ENCODE measurements at places on chromosomes 5 and 9. TPM values are rescaled to one million over a fixed set of nuclear protein-coding genes. Genes with fewer than 3 reads are reported as not detected.

Gene CXCL14
- 0.53 TPM for total RNA-seq

Gene PRRX2
- not detected for total RNA-seq

Gene PHF24
- 0.16 TPM for total RNA-seq

Gene C5orf46
- 32.3 TPM for total RNA-seq

Gene OR1J2
- not detected for total RNA-seq

Gene TNIP1
- total RNA-seq = 119 TPM

Gene DIMT1
- 23.7 TPM for total RNA-seq

Gene TMEFF1
- 14.8 TPM for total RNA-seq

Gene ADAMTS2
- total RNA-seq = 26.6 TPM

Gene NUTM2G
- total RNA-seq = not detected

Gene UBAP2
- total RNA-seq = 73.3 TPM

Gene CCNJL
- total RNA-seq = 12.5 TPM

Gene HTR4
- not detected for total RNA-seq

GRCh38 chr5:54450542-54450941 lies 5.0 kb upstream of the HSPB3 start:
- H3K4me3 ChIP-seq = no peak overlapping the region
- peaks cover 5% of the 10 kb centered on the region for H3K4me1 ChIP-seq
- H3K36me3 ChIP-seq = no peaks in the 10 kb centered on the region
- peaks cover 12% of the 10 kb centered on the region for H3K27me3 ChIP-seq
- no peak overlapping the region for H3K27ac ChIP-seq
- no peak for DNase-seq

DNA sequence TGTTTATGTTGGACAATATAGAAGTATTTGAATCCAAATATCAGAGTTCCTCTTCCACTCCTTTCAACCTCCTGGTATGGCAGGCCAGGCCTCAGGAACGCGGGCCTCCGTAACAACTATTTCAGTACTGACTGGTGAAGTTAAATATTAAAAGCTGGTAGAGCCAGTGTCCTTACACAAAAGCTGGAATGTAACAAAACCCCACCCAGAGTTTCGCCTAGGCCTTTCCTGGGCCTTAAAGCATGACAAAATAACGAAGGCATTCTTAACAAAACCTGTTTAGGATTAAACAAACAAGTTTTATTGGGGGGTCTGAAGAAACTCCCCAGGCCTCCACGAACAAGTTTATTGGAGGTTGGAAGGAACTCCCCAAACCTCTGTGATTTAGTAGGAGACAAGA lies 61.6 kb upstream of the GNE start:
- peaks cover 5% of the 10 kb centered on the region for H3K4me1 ChIP-seq
- no peak overlapping the region for H3K27ac ChIP-seq
- H3K27me3 ChIP-seq = no peaks in the 10 kb centered on the region
- DNase-seq = no peak
- no peaks in the 10 kb centered on the region for H3K36me3 ChIP-seq

DNA sequence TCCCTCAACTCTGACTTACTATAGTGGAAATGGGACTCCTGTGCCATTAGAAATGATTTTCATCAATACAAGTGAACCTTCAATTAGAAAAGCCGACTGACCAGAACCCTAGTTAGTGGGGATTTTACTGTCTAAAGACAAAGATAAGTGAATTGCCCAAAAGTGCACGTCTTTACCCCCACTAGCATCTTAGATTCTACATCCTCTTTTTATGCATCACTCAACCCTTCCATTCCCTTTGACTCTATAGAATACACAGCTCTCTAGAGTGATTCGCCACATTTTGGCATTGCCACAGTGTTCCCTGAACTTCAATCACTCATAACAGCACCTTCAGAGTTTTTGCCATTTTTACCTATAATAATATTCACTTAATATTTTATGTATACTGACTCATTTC lies 226.6 kb downstream of the EBF1 start:
- no peak overlapping the region for H3K4me3 ChIP-seq
- H3K4me1 ChIP-seq = peaks cover 3% of the 10 kb centered on the region
- no peak for DNase-seq
- H3K27ac ChIP-seq = no peak overlapping the region
- no peaks in the 10 kb centered on the region for H3K36me3 ChIP-seq
- H3K27me3 ChIP-seq = no peaks in the 10 kb centered on the region

- H3K27ac ChIP-seq = peak overlapping the region; percentile 89
- H3K4me1 ChIP-seq = peaks cover 24% of the 10 kb centered on the region
- no peak overlapping the region for H3K4me3 ChIP-seq
- peaks cover 25% of the 10 kb centered on the region for H3K36me3 ChIP-seq
- DNase-seq = peak; percentile 41
- no peaks in the 10 kb centered on the region for H3K27me3 ChIP-seq
Observed at GRCh38 chr5:71482132-71482531, 26.7 kb downstream of the BDP1 start.

GRCh38 chr9:93669116-93669957 lies 93.0 kb downstream of the PHF2 start:
- H3K27me3 ChIP-seq = no peaks in the 10 kb centered on the region
- H3K36me3 ChIP-seq = no peaks in the 10 kb centered on the region
- H3K4me3 ChIP-seq = no peak overlapping the region
- no peak for DNase-seq
- no peaks in the 10 kb centered on the region for H3K4me1 ChIP-seq

DNA sequence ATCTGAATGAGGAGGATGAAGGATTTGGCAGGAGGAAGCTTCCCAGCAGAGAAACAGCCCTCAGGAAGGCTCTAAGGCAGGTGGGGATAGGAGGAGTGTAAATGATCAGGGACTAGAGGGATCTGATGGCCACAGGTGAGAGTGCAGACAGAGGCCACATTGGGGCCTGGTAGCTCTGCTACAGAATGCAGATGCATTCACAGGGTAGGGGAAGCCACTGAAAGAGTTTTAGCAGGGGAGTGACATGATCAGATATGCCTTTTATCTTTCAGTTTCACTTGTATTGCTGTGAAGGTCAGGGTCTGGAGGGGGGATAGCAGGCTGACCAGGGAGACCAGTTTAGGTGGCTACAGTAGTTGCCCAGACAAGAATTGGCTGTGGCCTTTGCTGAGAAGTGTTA lies 3.0 kb downstream of the TXNDC15 start:
- DNase-seq = no peak
- no peaks in the 10 kb centered on the region for H3K36me3 ChIP-seq
- peaks cover 6% of the 10 kb centered on the region for H3K4me1 ChIP-seq
- H3K4me3 ChIP-seq = no peak overlapping the region
- no peak overlapping the region for H3K27ac ChIP-seq

- no peaks in the 10 kb centered on the region for H3K36me3 ChIP-seq
- peaks cover 12% of the 10 kb centered on the region for H3K27me3 ChIP-seq
- no peak for DNase-seq
- no peak overlapping the region for H3K27ac ChIP-seq
- H3K4me1 ChIP-seq = no peaks in the 10 kb centered on the region
- H3K4me3 ChIP-seq = no peak overlapping the region
Observed at GRCh38 chr5:154090656-154091055, 51.9 kb downstream of the MFAP3 start.

GRCh38 chr9:92480291-92480771 lies 2.0 kb downstream of the ASPN start:
- no peaks in the 10 kb centered on the region for H3K36me3 ChIP-seq
- peak; percentile 57 for DNase-seq
- peaks cover 22% of the 10 kb centered on the region for H3K4me1 ChIP-seq
- peak overlapping the region; percentile 61 for H3K27ac ChIP-seq
- H3K27me3 ChIP-seq = no peaks in the 10 kb centered on the region

- DNase-seq = no peak
- H3K27ac ChIP-seq = no peak overlapping the region
- H3K4me1 ChIP-seq = no peaks in the 10 kb centered on the region
- no peaks in the 10 kb centered on the region for H3K36me3 ChIP-seq
- no peak overlapping the region for H3K4me3 ChIP-seq
- no peaks in the 10 kb centered on the region for H3K27me3 ChIP-seq
Observed at GRCh38 chr5:119743927-119744326, 114.6 kb downstream of the FAM170A start.

DNA sequence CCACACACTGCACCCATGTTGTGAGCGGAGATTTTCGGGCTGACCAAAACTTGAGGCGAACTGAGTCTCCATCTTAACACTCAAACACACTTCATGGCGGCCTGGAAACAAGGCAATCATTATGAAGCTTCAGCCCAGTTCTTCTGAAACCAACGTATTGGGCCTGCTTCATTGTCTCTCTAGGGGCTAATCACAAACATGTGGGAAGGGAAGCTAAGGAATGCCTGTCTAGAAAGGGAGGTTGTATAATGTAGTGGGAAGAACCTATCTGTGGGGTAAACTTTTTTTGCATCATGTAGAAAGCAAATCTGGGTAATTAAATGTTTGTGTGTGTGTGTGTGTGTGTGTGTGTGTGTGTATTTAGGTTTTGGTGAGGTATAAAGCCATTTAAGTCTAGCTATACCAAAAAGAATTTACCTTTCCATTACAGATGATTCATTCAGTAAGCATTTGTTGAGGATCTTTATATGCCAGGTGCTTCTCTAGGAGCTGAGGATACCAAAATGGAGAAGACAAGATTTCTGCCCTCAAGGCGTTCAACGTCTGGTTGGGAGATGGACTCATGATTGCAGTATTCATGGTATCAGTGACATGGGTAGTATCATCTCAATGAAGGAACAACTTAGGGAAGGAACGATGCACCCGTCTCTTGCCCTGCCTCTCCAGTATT lies 29.4 kb downstream of the SLC1A3 start:
- H3K27ac ChIP-seq = no peak overlapping the region
- H3K27me3 ChIP-seq = no peaks in the 10 kb centered on the region
- H3K4me1 ChIP-seq = no peaks in the 10 kb centered on the region
- H3K4me3 ChIP-seq = no peak overlapping the region
- no peak for DNase-seq
- no peaks in the 10 kb centered on the region for H3K36me3 ChIP-seq

DNA sequence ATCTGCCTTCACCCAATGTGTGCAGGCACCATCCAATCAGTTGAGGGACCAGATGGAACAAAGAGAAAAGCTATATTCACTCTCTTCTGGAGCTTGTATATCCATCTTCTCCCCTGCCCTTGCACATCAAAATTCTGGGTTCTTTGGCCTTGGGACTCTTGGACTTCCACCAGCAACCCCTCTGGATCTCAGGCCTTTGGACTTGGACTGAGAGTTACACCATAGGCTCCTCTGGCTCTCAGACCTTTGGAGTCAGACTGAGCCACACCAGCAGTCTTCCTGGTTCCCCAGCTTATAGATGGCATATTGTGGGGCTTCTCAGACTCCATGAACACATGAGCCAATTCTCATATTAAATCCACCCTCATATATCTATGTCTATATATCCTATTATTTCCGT lies 73.1 kb downstream of the TSSK1B start:
- H3K4me1 ChIP-seq = peaks cover 13% of the 10 kb centered on the region
- no peaks in the 10 kb centered on the region for H3K36me3 ChIP-seq
- no peak overlapping the region for H3K27ac ChIP-seq
- no peak overlapping the region for H3K4me3 ChIP-seq

GRCh38 chr5:28808967-28809810 lies 1770.8 kb upstream of the CDH9 start:
- no peaks in the 10 kb centered on the region for H3K27me3 ChIP-seq
- H3K27ac ChIP-seq = no peak overlapping the region
- no peak overlapping the region for H3K4me3 ChIP-seq
- DNase-seq = no peak

- H3K4me3 ChIP-seq = no peak overlapping the region
- no peaks in the 10 kb centered on the region for H3K4me1 ChIP-seq
- no peaks in the 10 kb centered on the region for H3K36me3 ChIP-seq
- no peak overlapping the region for H3K27ac ChIP-seq
- H3K27me3 ChIP-seq = peaks cover 3% of the 10 kb centered on the region
Observed at GRCh38 chr5:181109489-181110013, 21.4 kb downstream of the OR2V1 start.

DNA sequence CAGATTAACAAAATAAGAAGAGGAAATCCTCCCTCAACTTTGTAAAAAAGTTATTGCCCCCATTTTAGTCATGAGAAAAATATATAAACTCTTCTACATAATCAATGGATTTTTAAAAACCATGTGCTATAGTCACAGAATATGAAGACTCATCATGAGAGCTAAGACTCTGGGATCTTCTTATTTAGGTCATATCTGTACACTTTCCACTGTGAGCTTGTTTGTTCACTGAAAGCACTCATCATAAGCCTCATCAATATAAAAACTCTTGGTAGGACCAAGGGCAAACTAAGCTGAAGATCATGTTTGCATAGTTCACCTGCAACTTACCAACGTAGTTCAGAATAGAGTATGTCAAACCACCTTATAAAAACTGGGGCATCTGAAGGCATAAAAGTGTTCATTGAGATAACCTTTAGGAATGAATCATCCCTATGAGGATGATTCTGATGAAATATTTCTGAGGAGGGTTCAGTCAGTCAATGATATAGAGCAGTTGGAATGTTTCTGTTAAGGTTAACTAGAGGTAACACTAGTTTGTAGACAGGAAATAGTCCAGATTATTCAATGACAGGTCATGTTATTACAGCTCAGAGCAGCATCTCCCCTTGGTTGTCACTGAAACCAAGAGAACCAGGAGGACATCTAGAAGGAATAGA lies 289.9 kb upstream of the SMC2 start:
- peak; percentile 29 for DNase-seq
- H3K4me3 ChIP-seq = no peak overlapping the region
- peaks cover 5% of the 10 kb centered on the region for H3K4me1 ChIP-seq
- no peaks in the 10 kb centered on the region for H3K36me3 ChIP-seq
- H3K27ac ChIP-seq = no peak overlapping the region

DNA sequence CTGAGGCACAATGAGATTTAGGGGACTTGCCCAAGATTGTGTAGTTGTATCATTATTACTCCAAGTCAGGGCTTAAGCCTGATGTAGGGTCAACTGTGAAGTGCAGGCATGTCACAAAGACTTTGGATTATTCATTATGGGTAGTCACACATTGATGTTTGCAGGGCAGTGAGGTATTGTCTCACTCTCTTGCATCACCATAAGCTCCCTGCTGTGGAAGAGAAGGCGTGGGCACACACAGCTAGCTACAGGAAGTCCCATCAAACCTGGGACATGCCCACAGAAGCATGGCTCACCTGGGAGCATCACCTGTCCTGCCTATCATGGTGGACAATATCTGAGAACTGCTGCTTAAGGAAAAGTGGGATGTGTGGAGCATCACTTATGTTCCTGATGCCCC lies 42.1 kb downstream of the TMOD1 start:
- H3K4me3 ChIP-seq = no peak overlapping the region
- no peaks in the 10 kb centered on the region for H3K4me1 ChIP-seq
- H3K27me3 ChIP-seq = no peaks in the 10 kb centered on the region
- H3K36me3 ChIP-seq = no peaks in the 10 kb centered on the region

- H3K4me1 ChIP-seq = no peaks in the 10 kb centered on the region
- peaks cover 3% of the 10 kb centered on the region for H3K36me3 ChIP-seq
- H3K27ac ChIP-seq = no peak overlapping the region
- no peaks in the 10 kb centered on the region for H3K27me3 ChIP-seq
Observed at GRCh38 chr5:96909435-96909834, 26.4 kb upstream of the LNPEP start.

GRCh38 chr5:2170761-2171160 lies 288.0 kb upstream of the IRX4 start:
- H3K27me3 ChIP-seq = peaks cover 2% of the 10 kb centered on the region
- no peaks in the 10 kb centered on the region for H3K36me3 ChIP-seq
- H3K27ac ChIP-seq = no peak overlapping the region
- DNase-seq = no peak
- no peaks in the 10 kb centered on the region for H3K4me1 ChIP-seq

DNA sequence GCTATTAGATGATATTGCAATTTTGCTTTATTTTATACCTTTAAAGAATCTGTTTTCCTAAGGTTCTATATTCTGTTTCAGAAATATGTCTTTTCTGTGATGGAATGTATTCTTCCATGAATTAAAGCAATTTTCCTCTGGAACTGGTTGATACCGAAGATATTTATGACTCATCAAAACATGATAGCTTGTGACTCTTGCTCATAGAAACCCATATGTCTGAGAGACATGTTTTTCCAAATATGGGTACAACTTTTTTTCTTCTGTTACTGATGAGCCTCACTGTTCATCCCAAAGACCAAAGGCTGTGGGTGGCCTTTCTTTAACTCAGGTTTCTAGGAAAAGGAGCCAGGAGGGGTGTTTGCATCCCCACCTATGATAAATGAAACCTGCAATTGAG lies 126.1 kb upstream of the PAPPA start:
- H3K27me3 ChIP-seq = no peaks in the 10 kb centered on the region
- H3K27ac ChIP-seq = peak overlapping the region; percentile 26
- H3K36me3 ChIP-seq = no peaks in the 10 kb centered on the region
- no peak overlapping the region for H3K4me3 ChIP-seq

All from astrocyte (in vitro differentiated cells and primary cell).